Psoas muscle (tissue), 8 donors: ENCODE measurements at places on chromosomes 16 and 17. TPM values are rescaled to one million over a fixed set of nuclear protein-coding genes. Genes with fewer than 3 reads are reported as not detected.
A peak's percentile ranks its signal among the peaks of the same experiment; 100 is the strongest.

HOXB7 gene
- 0.85 TPM for total RNA-seq

DNA sequence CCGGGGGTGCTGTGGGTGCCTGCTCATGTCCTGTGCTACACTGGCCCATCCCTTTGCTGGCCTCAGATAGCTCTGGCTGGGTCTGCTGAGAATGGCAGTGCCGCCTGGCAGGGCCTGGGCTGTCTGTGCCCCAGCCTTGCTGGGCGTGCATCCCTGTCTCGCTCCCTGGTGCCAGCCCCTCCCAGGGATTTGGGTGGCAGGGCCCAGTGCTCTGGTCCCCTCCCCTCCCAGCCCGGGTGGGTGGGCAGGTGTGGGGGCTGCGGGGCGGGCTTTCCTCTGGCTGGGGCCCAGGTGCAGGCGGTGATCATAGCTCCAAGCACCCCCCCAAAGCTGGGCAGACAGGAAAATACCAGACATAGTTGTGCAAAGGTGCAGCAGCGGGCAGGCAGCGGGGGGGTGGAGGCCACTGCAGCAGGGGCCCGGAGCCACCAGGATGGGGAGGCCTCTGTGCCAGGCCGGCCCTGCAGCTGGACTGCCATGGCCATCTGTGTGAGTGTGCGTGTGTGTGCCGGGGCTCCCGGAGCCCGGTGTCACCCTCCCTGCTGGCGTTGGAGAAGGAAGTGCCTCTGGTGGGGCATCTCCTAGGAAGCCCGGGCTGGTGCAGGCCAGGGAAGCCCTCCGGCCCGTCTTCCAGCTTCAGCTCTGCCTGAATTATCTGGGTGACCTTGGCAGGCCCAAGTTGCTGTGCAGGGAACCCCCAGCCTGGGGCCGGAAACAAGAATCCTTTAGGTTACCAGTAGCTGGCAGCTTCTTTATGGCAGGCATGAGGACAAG lies 7.4 kb downstream of the GLIS2 start:
- no peaks in the 10 kb centered on the region for H3K27me3 ChIP-seq
- DNase-seq = no peak
- no peak overlapping the region for H3K4me3 ChIP-seq
- peaks cover 12% of the 10 kb centered on the region for H3K4me1 ChIP-seq
- H3K36me3 ChIP-seq = no peaks in the 10 kb centered on the region

- peaks cover 7% of the 10 kb centered on the region for H3K4me1 ChIP-seq
- no peak for DNase-seq
- no peak overlapping the region for H3K27ac ChIP-seq
- peaks cover 25% of the 10 kb centered on the region for H3K36me3 ChIP-seq
Observed at GRCh38 chr16:540645-541340, 13.3 kb downstream of the CAPN15 start.

NPIPB9 gene
- 1.2 TPM for total RNA-seq

DNA sequence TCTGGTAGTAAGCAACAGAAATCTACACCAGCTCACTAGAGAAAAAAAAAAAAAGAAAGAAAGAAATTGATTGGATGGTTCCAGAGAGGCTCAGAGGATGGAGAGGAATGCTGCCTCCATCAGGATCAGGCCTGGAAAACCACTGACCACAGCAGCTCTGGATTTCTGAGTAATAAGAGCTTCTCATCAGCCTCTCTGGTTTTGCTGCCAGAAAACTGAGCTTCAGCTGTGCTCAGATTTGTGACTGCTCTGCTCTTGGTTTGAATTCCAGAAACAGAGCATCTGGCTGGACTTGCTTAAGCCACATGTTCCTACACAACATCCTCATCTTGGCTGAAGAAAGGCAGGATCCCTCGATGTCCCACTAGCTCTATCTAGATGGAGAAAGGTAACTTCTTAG lies 25.9 kb downstream of the IRX6 start:
- H3K27ac ChIP-seq = no peak overlapping the region
- no peak for DNase-seq
- H3K36me3 ChIP-seq = no peaks in the 10 kb centered on the region
- H3K4me3 ChIP-seq = no peak overlapping the region
- H3K4me1 ChIP-seq = no peaks in the 10 kb centered on the region

DNA sequence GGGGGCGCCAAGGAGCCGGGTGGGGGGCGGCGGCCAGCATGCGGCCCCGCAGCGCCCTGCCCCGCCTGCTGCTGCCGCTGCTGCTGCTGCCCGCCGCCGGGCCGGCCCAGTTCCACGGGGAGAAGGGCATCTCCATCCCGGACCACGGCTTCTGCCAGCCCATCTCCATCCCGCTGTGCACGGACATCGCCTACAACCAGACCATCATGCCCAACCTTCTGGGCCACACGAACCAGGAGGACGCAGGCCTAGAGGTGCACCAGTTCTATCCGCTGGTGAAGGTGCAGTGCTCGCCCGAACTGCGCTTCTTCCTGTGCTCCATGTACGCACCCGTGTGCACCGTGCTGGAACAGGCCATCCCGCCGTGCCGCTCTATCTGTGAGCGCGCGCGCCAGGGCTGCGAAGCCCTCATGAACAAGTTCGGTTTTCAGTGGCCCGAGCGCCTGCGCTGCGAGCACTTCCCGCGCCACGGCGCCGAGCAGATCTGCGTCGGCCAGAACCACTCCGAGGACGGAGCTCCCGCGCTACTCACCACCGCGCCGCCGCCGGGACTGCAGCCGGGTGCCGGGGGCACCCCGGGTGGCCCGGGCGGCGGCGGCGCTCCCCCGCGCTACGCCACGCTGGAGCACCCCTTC lies 484 bp downstream of the FZD2 start:
- peak; percentile 38 for DNase-seq
- H3K36me3 ChIP-seq = no peaks in the 10 kb centered on the region
- no peaks in the 10 kb centered on the region for H3K27me3 ChIP-seq
- H3K4me1 ChIP-seq = no peaks in the 10 kb centered on the region
- no peak overlapping the region for H3K27ac ChIP-seq

GRCh38 chr17:43976963-43977837 lies 23.5 kb upstream of the PYY start:
- H3K36me3 ChIP-seq = no peaks in the 10 kb centered on the region
- no peak for DNase-seq
- peaks cover 36% of the 10 kb centered on the region for H3K27me3 ChIP-seq
- H3K27ac ChIP-seq = no peak overlapping the region

DNA sequence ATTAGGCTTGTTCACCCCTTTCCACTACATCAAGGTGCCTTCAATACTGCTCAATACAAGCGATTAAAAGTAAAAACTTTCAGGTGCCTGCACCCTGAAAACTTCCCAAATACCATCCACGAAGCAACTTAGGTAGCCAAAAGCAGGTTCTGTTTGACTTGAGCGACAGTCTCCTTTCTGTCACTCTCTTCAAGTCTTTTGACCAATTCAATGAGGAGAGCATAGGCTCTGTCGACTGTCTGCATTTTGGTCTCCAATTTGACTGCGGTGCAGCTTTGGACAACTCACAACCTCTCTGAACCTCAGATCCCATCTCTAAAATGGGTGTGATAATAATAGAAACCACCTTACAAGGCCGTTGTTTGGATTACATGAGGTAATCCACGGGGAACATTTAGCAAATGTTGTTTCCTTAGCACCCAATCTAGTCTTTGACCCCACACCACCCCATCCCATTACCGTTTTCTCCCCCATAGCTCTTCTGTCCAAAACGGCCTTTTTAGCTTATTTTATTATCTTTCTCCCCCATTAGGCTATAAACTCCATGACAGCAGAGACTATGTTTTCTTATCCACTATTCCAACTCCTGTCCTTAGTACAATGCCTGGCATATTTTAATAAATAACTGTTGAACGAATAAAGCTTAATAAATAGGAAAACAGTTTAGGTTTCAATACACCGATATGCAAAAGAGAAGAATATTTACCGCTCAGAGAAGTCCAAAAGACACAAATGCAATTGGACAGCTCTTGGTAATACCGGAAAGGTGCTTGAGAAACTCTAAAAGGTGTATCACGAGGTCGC lies 999 bp downstream of the MARF1 start:
- H3K4me1 ChIP-seq = peaks cover 26% of the 10 kb centered on the region
- peaks cover 31% of the 10 kb centered on the region for H3K36me3 ChIP-seq
- no peak for DNase-seq
- peak overlapping the region; percentile 99 for H3K27ac ChIP-seq

GRCh38 chr16:56909527-56909979 lies 22.4 kb upstream of the HERPUD1 start:
- H3K36me3 ChIP-seq = no peaks in the 10 kb centered on the region
- H3K4me1 ChIP-seq = no peaks in the 10 kb centered on the region
- no peak overlapping the region for H3K4me3 ChIP-seq
- H3K27me3 ChIP-seq = no peaks in the 10 kb centered on the region
- no peak for DNase-seq

GRCh38 chr16:52235186-52235585 lies 311.8 kb downstream of the TOX3 start:
- DNase-seq = no peak
- no peaks in the 10 kb centered on the region for H3K36me3 ChIP-seq
- no peak overlapping the region for H3K27ac ChIP-seq
- H3K4me3 ChIP-seq = no peak overlapping the region
- no peaks in the 10 kb centered on the region for H3K4me1 ChIP-seq

- H3K27me3 ChIP-seq = no peaks in the 10 kb centered on the region
- H3K4me1 ChIP-seq = no peaks in the 10 kb centered on the region
- no peaks in the 10 kb centered on the region for H3K36me3 ChIP-seq
- H3K27ac ChIP-seq = no peak overlapping the region
Observed at GRCh38 chr17:59287891-59288290, 43.6 kb upstream of the YPEL2 start.

- no peak overlapping the region for H3K27ac ChIP-seq
- no peaks in the 10 kb centered on the region for H3K27me3 ChIP-seq
- no peaks in the 10 kb centered on the region for H3K36me3 ChIP-seq
- H3K4me3 ChIP-seq = no peak overlapping the region
- DNase-seq = no peak
Observed at GRCh38 chr16:68517606-68518166, 21.4 kb upstream of the ZFP90 start.

- H3K27me3 ChIP-seq = no peaks in the 10 kb centered on the region
- no peaks in the 10 kb centered on the region for H3K36me3 ChIP-seq
- no peak overlapping the region for H3K4me3 ChIP-seq
- DNase-seq = no peak
Observed at GRCh38 chr16:20903899-20904506, 3.4 kb downstream of the LYRM1 start.

CBX8 gene
- 0.40 TPM for total RNA-seq
